ENCODE measurements at places on chromosomes 7 and 10.

- no peak for DNase-seq
These were observed 25.7 kb downstream of the COG5 start for GRCh38 chr7:107538001-107538400.

GRCh38 chr7:43757073-43757720, 1.3 kb upstream of the BLVRA start:
- DNase-seq: no peak

DNA sequence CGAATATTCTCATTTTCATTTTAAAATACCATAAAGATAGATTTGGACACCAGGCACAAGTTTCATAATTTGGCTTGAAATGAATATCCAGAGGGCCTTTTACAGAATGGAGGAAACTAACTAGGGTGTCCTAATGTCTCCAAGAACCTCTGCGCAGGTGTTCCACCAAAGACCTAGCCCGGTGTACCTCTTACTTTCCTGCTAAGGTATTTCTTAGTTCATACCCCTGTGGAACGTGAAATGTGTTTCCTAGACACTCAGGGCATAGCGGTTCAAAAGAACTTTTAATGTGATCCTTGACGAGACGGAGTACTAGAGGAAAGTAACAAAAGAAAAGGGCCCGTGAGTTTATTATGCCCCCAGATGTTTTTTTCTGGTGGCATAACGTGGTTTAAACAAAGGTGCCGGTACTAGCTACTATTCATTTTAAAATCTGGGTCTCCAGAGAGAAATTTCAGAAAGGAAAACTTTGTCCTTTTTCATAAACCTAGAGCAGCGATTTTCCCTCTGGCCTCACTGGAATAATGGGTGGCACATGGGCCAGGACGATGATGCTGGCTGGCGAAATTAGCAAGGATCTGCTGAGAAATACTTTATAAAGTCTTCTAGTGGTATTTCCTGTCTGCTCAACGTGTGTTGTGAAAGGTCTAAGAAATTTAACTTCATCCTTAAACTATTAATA, 1.4 kb downstream of the APBB1IP start:
- no peak for DNase-seq

GRCh38 chr10:91883549-91884444, 25.5 kb downstream of the FGFBP3 start:
- peak; percentile 51 for DNase-seq

- DNase-seq: no peak
These were observed 16.7 kb downstream of the UBTD1 start for GRCh38 chr10:97515271-97515978.

DNA sequence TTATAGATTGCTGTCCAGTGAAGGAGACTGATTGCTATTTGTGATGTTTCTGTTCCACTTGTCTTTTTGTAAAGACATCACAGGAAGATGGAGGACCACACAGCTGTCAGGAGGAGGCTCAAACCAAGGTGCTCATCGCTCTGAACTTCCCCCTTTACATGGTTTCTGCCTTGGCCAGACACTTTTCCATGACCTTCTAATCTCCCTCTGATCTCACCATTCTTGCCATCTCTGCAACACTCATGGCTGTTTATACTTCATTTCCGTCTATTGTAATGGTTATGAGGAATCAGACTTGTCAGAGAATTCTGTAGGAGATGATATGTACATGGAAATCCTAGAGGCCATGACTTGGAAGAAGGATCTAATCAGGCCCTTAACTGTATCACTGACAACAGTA, 1.7 kb upstream of the TAS2R5 start:
- DNase-seq: no peak

- no peak for DNase-seq
These were observed 305.4 kb downstream of the CSTF2T start for GRCh38 chr10:51394039-51394438.

- DNase-seq: peak; percentile 41
These were observed 480.9 kb downstream of the ETV1 start for GRCh38 chr7:13508586-13508985.

DNA sequence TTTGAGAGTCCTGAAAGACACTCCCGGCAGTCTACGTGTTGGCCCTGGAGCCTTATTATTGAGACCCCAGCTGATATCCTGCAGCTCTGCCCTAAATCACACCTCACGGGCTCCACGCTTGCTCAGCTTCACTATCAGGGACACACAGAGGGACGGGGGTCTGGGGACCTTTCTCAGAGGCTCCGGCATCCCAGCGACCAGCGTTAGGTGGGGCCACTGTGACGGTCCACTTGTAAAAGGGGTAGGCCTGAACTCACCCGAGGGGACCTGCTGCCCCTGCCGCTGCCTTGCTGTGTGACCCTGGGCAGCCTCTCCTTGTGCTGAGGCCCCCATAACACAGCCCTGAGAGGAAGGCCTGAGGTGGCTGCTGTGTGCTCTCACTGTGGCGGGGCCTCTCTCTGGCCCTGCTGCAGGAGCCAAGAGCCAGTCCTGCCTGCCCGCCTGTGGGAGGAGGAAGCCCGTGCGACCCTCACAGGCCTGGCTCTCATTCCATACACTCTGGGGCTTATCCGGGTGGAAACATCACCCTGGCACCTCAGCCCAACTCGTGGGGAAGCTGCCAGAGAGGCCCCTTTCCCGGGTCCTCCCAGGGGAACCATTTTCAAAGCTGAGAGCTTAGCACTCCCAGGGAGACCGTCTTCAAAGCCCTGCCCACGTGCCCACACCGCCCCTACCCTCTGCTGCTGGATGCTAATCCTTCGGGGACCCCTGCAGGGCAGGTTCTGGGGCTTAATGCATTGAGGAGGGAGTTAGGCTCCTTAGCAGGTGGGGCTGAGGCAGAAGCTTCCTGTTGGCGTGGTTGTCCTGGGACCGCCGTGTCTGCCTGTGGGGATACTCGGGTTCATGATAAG, 21.7 kb downstream of the AQP1 start:
- DNase-seq: no peak

DNA sequence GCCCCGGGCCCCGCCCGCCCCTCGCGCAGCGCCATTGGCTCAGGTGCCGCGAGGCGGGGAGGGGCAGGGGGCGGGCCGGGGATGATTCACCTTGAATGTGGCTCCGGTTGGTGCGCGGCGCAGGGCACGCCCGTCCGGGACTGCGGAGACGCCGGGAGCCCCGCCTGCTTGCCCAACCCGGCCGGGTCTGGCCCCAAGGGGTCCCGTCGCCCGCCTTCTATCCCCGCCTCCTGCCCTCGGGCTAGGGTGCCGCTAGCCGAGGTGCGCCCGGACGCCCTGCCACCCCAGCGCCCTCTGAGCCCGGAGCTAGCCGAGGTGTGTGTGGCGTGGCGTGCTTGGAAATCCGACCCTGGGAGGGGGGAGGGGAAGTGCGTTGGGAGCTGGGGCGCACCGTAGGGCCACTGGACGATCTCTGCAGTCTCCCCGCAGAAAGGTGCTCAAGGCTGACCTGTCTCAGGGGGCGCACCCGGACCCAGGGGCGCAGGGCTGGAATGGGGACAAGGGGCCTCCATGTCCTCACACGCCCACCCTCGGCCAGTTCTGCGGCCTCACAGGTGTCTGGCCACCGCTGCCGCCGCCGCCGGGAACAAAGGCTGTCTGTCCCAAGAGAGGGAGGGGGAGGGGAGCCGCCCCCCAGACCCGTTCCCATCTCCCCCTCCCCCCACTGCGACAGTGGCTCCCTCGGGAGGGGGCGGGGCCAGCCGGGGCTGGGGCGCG, 168.9 kb downstream of the NRF1 start:
- DNase-seq: no peak

- no peak for DNase-seq
These were observed 43.2 kb downstream of the FZD1 start for GRCh38 chr7:91307467-91307866.

All from astrocyte of the spinal cord (primary cell).